ENCODE measurements at places on chromosomes 7 and 10.

GRCh38 chr7:157889480-157889879 is 552.7 kb downstream of the DNAJB6 start:
- no peak for DNase-seq

GRCh38 chr10:5305374-5305773 is 59.4 kb upstream of the UCN3 start:
- no peak for DNase-seq

DNA sequence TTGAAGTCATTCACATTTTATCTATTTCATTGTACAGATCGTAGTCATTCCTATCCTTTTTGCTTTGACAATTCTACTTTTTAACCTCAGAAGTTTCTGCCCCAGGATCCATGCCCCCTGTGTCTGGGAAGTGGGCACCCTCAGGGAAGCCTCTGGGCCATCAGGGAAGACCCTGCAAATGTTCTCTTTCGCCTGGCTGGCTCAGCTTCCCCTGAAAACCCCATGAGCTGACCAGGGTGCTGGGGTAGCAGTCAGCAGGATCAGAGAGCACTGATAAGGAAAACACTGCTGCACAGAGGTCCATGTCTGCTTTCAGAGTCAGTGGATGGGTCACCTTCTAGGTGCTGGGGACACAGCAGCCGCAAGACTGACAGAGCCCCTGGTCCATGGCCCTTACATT is 23.8 kb downstream of the CUZD1 start:
- no peak for DNase-seq

- no peak for DNase-seq
These were observed 364.8 kb upstream of the SORCS1 start for GRCh38 chr10:107529350-107529749.

- peak; percentile 47 for DNase-seq
These were observed 91.5 kb downstream of the GSDME start for GRCh38 chr7:24665564-24666294.

DNA sequence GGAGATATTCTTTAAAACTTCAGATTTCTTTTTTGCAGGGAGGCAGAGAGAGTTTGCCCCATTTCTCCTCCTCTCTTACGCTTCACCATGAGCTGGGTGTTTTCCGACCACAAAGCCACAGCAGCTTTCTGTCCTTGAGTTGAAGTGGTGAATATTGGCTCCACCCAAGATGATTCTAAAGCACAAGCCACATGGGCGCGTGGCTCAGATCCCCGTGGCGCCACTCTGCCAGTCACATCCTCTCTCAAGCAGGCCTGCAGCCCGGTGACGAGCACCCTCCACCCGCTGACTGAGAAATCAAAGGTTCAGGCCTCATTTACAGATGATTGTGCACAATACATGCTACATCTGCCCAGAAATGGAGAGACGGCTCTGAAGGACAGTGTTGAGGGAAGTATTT is 27.6 kb upstream of the RNF32 start:
- no peak for DNase-seq

GRCh38 chr10:71989661-71990454 is 25.7 kb downstream of the CHST3 start:
- no peak for DNase-seq

DNA sequence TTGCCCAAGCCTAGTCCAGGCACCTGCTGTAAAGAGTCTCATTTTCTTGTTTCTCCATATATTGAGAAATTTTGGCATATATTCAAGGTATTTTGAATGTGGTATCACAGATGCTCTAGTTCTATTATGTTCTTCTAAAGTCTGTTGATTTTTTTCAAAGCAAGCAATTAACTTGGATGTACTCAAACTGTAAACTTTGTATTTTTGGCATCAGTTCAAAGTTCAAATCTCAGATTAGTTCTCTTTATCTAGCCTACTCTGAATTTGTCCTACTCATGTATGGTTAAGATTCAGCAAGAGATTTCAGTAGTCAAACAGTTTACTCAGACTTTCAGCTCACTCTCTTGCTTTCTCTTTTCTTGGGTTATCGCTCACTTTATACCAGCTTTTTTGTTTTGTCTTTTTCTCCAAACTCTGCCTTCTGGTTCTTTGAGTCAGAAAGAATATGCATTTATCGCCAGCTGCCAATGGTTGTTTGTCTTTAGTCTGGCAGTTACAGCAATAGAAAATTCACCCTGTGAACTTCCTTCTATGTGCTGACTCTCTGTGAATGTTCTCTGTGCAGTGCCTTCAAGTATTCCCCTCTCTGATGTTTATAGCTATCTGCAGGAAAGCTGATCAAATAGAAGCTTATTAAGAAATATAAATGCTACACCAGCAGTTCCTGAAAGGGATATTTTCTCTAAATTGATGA is 56.0 kb downstream of the ANKRD7 start:
- DNase-seq: no peak

- DNase-seq: no peak
These were observed 1106.2 kb upstream of the CELF2 start for GRCh38 chr10:9911488-9911887.

- no peak for DNase-seq
These were observed 142.8 kb downstream of the ADK start for GRCh38 chr10:74293686-74294371.

- DNase-seq: no peak
These were observed 425.0 kb upstream of the ETV1 start for GRCh38 chr7:14414274-14414986.

GRCh38 chr10:92689663-92690210 is at the start of gene HHEX:
HHEX (plus strand) TSS chr10:92689955; CDS start chr10:92689987, 32 bp downstream.
- DNase-seq: no peak

DNA sequence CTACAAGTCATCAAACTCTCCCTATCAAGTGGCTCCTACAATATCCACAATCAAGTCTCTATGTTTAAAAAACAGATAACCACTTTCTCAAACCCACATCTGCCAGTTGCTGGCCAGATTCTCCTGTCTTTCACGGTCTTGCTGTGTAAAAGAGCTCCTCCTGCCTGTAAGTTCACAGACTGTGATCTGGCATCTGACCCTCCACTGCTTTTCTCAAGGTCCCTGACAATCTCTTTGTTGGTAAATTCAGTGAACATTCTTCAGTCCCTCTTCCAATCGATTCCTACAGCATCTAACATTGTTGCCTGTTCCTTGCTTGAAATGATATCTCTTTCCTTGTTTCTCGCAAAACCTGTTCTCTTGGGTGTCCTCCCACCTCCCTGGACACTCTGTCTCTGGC is 18.5 kb upstream of the LMOD2 start:
- DNase-seq: no peak

DNA sequence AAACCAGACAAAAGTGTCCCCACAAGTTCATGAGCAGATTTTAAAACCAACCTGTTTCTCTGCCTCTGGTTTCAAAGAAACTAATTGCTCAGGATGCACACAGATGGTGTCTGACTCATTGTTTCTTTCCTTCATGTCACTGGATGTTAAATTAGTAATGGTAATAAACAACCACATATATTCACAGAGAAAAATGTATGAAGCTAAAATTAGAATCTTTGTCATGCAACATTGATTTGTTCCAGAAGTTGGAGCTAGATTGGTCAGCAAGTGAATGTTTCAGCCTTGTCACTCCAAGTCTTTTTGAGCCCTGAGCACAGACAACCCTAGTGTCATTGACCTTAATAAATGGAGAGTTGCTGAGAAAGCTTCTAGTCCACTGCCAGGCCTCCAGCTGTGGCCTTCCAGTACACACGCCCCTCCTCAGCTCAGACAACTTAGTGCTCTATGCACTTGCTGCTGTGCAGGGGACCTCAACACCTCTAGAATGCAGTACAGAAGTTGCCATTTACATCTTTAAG is 175.9 kb downstream of the CCDC71L start:
- DNase-seq: no peak

GRCh38 chr7:7220821-7221220 is 38.5 kb downstream of the C1GALT1 start:
- DNase-seq: no peak

DNA sequence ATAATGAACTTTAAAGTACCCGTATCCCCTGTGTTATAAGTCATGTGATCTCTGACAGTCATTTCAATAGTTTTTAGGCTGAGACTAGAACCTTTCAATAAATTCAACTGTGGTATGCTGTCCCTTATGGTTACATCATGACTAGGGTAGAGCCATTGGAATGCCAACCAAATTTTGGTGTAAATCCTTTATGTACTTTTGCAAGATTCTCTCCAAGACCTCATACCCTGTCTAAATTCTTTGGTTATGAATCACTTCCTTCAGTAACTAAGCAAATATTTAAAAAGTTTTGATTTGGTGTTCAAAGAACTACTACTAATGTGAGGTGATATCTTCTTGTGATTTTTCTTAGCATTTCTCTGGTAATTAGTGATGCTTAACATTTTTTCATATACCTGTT is 20.8 kb upstream of the OR6B1 start:
- DNase-seq: no peak

GRCh38 chr7:98204670-98205069 is 6.6 kb upstream of the BHLHA15 start:
- DNase-seq: no peak

- no peak for DNase-seq
These were observed 215.5 kb upstream of the AOAH start for GRCh38 chr7:36939816-36940215.

DNA sequence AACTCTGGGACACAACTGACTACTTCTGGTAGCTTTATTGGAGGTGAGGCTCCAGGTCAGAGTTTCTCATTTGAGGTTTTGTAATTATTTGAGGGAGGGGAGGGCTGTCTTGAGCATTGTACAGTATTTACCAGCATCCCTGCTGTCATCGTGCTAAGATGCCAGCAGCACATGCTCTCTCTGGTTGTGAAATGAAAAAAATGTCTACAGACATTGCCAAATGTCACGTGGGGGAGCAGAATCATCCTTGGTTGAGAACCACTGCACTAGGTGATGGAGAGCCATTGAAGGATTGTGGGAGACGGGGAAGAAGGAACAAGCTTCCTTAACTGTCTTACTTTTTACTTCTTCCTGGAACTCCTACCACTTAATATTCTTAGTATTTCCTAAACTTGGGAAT is 5.0 kb downstream of the SEPTIN7 start:
- no peak for DNase-seq
